ENCODE measurements at places on chromosomes 5 and 9. TPM values are rescaled to one million over a fixed set of nuclear protein-coding genes. Genes with fewer than 3 reads are reported as not detected.

PCDHB12 gene
- not detected for total RNA-seq

DNA sequence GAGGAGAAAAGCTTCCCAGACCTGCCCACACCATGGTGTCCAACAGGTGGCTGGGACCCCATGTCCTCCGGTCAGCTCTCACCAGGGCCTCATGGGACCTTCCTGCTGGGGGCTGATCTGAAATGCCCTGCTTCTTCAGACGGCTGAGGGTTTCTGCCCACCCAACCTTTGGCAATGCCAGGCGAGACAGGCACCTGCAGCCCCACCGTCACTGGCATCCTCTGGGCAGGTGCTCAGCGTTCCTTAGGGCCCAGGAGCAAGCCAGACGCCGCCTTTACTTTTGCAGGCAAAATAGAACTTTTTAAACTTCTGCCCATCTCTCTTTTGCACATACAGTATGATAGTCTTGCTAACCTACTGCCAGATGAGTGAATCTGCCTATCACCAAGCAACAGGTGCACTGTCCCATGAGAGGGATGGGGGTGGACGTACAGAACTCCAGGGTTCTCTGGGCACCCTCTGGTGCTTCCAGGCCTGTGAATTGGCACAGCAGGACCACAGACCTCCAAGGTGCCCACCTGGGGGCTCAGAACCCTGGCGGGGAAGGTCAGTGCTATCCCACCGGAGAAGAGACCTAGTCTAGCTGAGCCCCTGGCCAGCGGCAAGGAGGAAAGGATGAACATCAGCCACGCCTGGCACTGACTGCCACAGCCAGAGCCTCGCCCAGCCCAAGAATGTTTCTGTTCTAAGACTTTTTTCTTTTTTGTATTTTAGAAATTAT lies 7.5 kb downstream of the OBP2B start:
- DNase-seq = no peak

CARD19 gene
- total RNA-seq = 54.5 TPM

DNA sequence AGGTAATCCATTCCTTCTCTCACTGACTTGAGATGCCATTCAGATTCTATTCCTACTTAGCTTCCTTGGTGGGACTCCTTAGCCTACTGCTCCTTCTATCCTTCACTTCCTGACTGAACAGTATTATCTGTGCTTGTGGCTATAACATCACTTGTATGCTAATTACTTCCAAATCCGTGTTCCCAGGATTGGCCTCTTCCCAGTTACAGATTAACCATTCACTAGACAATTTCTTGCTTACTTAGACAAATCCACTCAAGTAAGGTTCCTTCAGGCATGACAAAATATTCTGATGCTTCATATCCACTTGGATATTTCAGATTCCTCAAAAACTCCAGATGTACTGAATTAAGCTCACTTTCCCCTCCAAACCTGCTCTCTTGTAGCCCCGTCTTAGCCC lies 18.3 kb downstream of the LIFR start:
- no peak for DNase-seq

GRCh38 chr9:34375901-34376595 lies 650 bp downstream of the MYORG start:
- DNase-seq = no peak

DNA sequence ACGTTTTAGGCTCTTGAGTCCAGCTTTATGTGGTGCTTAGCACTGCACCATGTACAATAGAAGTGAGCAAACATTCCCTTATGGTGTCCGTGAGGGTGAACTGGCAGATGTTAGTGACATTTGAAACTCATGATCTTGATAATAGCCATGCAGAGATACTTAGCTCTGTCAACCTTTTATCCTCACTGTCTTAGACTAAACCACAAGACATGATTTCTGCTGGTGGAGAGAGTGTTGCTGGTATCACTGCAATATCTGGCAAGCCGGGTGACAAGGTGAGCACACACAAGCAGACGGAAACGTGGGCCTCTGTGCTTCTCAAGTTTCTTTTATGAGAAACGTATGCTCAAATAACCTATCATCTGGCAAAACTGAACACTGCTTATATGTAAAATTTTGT lies 68.4 kb downstream of the CAST start:
- DNase-seq = no peak

PCDHA13 gene
- not detected for total RNA-seq
